Liver (tissue), 10 donors: ENCODE measurements at places on chromosomes 3 and 15. TPM values are rescaled to one million over a fixed set of nuclear protein-coding genes. Genes with fewer than 3 reads are reported as not detected.

The DNAH12 gene
- 0.08 TPM for total RNA-seq

DNA sequence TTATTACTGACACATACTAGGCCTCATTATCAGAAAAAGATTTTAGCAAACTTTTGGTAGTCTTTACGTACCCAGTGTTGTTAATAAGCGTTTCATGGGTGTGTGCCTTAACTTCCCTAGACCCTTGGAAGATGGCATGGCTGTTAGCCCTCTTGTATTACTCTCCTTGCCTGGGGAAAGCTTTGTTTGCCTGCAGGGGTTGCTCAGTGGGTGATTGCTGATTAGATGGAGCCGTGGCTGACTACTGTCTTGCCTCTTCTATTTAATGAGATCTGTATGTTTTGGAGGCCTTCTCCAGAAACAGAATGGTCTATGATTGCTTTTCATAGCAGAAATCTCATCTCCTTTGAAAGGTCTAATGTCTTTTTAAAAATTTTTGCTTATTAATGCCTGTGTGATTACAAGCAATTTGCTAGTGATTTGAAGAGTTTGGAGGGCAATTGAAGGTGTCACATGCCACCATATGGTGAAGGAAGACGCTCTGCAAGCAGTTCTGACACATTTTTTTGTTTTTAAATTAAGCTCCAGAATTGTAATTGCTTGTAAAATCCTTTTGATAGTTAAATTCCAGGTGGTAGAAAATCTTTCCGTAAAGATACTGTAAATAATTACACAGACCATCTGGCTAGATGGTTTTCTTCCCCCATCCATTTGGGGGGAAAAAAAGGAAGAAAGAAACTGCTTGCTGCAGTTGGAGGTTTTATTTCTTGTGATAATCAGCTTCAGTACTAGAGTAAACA is 11.4 kb upstream of the C3orf20 start:
- H3K36me3 ChIP-seq, result peaks cover 88% of the 10 kb centered on the region
- no peak for DNase-seq
- no peaks in the 10 kb centered on the region for H3K27me3 ChIP-seq
- H3K4me3 ChIP-seq, result no peak overlapping the region
- H3K4me1 ChIP-seq, result no peaks in the 10 kb centered on the region
- no peak overlapping the region for H3K27ac ChIP-seq

The SLC12A1 gene
- 0.05 TPM for total RNA-seq

DNA sequence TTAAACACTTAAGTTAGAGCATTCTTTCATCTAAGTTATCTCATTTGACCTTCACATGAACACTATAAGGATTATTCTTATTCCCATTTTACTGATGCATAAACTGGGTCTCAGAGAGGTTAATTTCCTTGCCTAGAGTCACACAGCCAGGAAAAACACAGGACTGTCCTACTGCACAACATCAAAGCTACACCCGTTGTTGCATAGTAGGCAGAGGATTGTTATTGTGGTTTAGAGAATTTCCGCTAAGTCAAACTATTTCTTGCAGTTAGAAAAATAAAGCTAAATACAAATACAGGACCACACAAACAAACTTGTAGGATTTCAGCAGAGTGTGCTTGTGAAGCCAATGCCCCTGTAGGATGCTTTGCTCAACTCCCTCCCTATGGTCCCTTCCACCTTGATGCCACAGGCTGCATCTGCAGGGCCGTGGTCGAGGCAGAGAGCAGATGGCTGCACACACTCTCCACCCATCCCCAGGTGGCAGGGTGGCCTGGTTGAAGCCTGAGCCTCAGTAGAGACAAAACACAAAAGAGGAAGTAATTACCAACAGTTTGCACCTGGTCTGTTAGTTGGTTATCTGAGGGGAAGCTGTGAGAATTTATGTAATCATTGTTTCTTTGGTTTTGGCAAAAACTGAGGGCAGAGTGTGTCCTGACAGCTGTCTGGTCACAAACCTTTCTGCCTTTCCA is 41.1 kb upstream of the SKOR1 start:
- no peaks in the 10 kb centered on the region for H3K4me1 ChIP-seq
- no peaks in the 10 kb centered on the region for H3K36me3 ChIP-seq
- no peaks in the 10 kb centered on the region for H3K27me3 ChIP-seq
- H3K4me3 ChIP-seq, result no peak overlapping the region
- DNase-seq, result no peak

GRCh38 chr15:77688266-77688665 is 55.6 kb upstream of the LINGO1 start:
- H3K4me3 ChIP-seq, result no peak overlapping the region
- H3K27ac ChIP-seq, result no peak overlapping the region

DNA sequence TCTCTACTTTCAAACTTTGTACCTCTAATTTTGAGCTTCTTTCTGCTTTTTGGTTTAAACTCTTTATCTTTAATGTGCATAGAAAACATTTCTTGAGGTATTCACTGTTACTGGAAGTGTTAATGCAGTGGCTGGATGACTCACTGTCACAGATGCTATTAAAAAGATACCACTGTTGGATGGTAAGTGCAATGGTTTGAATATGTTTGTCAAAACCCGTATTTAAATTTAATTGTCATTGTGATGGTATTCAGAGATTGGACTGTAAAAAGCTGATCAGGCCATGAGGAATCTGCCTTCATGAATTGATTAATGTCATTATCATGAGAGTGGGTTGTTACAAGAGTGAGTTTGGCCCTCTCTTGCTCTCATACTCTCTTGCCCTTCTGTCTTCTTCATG is 70.6 kb downstream of the AP4E1 start:
- H3K27ac ChIP-seq, result no peak overlapping the region
- peaks cover 5% of the 10 kb centered on the region for H3K36me3 ChIP-seq
- no peaks in the 10 kb centered on the region for H3K27me3 ChIP-seq
- H3K4me1 ChIP-seq, result no peaks in the 10 kb centered on the region

The MRPS25 gene
- total RNA-seq, result 12.6 TPM
